ENCODE measurements at places on chromosomes 4 and X.

DNA sequence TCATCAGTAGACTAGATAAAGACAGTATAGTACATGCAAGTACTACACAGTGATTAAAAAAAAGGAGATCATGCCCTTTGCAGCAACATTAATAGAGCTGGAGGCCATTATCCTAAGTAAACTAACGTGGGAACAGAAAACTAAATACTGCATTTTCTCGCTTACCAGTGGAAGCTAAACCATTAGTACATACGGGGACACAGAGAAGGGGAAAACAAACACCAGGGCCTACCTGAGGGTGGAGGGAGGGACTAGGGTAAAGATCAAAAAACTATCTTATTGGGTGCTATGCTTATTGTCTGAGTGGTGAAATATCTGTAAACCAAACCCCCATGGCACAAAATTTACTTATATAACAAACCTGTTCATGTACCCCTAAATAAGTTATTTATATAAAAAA lies 836.9 kb downstream of the SH3BGRL start:
- DNase-seq = no peak

GRCh38 chr4:153036931-153037482 lies 100.9 kb downstream of the FHDC1 start:
- DNase-seq = no peak

DNA sequence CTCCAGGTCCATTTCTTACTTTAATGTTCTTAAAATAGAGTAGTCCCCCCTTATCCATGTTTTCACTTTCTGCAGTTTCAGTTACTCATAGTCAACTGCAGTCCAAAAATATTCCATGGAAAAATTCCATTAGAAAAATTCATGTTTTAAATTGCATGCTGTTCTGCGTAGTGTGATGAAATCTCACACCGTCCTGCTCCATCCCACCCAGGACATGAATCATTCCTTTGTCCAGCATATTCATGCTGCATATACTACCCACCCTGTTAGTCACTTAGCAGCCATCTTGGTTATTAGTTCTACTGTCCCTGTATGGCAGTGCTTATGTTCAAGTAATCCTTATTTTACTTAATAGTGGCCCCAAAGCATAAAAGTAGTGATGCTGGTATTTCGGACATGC lies 5.4 kb upstream of the PDLIM5 start:
- DNase-seq = no peak

GRCh38 chrX:9628779-9629493 lies 136.7 kb downstream of the GPR143 start:
- no peak for DNase-seq

DNA sequence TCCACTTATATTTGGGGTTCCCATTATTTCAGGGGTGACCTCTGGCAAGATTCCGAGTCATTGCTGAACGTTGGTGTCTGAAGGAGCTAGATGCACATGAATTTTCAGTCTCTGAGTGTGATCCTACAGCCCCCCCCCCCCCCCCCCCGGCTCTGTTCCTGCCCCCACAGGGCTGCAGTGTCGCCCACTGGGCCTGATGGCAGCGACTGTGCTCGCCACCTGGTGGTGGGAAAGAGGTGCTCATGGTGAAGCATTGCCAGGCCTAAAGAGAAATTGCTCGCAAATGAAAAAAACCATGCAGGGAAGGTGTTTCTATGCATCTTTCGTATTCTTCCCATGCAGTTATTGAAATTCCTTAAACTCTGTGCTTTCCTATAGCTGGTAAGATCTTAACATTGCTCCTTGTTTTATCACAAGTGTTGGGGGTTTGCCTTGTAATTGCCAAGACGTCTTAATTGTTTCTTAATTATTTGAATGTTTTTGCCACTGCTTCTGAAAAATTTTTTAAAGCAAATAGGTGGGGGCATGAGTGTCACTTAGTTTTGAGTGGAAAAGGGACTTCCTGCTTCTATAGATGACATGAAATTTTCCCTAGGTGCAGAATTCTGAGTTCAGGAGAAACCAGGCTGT lies 63.2 kb downstream of the CLDN22 start:
- DNase-seq = peak; percentile 36

- peak; percentile 36 for DNase-seq
Measured at GRCh38 chr4:125315576-125316400, 1.0 kb downstream of the FAT4 start.

DNA sequence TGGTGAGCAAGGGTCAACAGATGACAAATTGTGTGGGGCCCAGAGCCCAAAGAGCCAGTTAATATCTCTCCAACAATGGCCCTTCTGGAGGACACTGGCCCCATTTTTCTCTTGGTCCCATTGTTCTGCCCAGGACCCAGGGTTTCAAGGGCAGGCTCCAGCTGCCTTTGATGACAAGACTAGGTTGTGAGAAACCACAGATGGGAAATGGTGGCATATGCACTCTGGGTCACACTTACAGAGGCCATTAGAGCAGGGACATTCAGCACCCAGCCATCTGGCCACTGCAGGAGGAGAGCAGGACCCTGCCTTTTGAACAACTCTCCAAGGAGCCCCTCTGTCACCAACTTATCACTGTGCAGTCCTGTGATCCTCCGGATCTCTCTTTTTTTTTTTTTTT lies 49.7 kb upstream of the KIAA1210 start:
- no peak for DNase-seq

DNA sequence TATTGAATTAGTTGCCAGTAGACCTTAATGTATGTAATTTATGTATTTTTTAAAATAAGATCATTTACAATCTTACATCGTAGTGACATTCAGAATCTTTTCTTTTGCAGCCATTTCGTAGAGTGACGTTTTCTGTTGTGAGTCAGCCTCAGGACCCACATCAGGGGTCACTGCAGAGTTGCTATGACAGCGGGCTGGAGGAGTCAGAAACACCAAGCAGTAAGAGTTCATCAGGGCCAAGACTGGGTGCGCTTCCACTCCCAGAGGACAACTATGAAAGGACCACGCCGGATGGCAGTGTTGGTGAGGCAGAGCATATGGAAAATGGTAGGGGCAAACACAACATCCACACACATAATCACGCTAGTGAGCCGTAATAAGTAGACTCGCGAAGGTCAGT lies 199.9 kb downstream of the PCDH7 start:
- peak; percentile 0 for DNase-seq

DNA sequence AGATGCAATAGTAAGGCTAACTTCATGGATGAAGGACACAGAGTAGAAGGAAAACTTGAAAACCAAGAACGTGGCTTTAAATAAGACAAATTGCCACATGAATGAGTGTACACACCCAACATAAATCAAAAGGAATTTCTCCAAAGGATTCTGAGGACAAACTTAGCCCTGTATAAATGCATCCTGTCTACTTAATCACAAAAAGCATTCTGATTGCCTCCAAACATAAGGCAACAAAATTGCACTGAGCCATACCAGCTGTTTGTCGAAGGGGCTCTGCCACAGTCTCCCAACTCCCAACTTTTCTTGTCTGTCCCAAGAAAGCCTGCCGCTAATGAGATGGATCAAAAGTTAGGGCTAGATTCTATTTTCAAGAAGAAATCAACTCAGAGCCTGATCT lies 194.3 kb downstream of the SOWAHB start:
- no peak for DNase-seq

- no peak for DNase-seq
Measured at GRCh38 chr4:163665521-163666331, 171.2 kb downstream of the TMA16 start.

DNA sequence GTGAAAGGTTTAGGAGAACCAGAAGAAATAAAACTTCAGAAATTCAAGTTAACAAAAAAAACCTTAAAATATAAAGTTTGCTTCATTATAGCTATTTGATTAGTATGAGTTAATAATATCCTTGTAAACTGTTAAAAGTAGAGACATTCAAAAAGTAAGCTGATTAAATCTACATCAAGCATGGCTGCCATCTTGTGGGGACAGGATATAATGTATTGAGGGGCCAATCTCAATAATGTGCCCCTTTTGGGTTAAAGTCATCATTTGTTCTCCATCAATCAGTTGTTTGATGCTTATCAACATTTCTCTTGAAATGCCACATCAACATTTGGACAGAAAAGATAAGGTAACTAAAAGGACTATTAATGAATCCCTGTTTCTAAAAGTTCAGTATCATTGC lies 4.6 kb upstream of the GRID2 start:
- DNase-seq = no peak

- DNase-seq = no peak
Measured at GRCh38 chr4:13985837-13986236, 358.3 kb upstream of the BOD1L1 start.

Data from A549 (cell line).